ENCODE measurements at places on chromosomes 13 and 19.

- DNase-seq: no peak
Observed at GRCh38 chr19:13381827-13382632, 124.2 kb downstream of the CACNA1A start.

DNA sequence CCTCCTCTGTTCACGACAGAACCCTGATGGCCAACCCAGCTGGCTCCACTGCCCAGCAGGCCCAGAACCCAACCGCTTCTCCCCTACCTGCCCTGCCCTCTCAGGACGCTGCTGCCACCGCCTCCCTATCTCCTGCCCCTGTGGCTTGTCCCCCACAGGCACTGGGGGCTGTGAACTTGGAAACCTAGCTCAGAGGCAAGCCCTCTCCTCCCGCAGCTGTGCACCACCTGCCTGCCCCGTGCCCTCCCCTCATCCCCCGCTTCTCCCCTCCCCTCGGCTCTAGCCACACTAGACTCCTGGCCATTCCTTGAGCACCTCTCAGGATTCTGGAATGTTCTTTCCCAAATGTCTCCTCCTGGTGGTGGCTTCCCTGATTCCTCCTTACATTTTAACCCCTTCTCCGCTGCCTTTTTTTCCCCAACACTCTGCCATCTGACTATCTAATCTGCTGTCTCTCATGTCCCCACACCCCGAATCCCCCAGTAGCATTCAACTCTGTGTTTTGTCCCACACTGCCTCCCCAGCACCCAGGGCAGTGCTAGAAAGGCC, 6.7 kb downstream of the NANOS3 start:
- DNase-seq: no peak

DNA sequence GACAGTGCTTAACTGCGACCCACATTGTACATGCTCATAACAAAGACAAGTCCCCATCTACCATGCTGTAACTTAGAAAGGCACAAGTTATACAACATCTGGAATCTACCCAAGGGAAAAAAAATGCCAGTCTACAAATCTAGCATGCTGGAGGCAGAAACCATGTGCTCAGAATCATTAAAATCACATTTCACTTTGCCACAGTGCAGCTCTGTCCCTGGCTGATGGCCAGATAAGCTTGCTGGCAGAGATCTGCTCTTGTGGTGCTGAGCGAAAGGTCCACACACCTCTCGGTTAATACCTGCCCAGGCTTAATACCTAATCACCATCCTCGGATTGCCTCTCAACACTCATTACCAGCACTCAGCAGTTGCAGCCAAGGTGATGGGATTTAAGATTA, 74.1 kb upstream of the UQCRFS1 start:
- DNase-seq: no peak

GRCh38 chr19:30374865-30375552, 2.8 kb downstream of the ZNF536 start:
- no peak for DNase-seq

Data from activated CD4-positive, alpha-beta T cell treated with anti-CD3 and anti-CD28 coated beads for 1 hour (primary cell).